HuH-7.5 (cell line): ENCODE measurements at places on chromosomes 13 and 19.

- DNase-seq = no peak
Observed at GRCh38 chr13:28531077-28531844, 36.3 kb upstream of the FLT1 start.

DNA sequence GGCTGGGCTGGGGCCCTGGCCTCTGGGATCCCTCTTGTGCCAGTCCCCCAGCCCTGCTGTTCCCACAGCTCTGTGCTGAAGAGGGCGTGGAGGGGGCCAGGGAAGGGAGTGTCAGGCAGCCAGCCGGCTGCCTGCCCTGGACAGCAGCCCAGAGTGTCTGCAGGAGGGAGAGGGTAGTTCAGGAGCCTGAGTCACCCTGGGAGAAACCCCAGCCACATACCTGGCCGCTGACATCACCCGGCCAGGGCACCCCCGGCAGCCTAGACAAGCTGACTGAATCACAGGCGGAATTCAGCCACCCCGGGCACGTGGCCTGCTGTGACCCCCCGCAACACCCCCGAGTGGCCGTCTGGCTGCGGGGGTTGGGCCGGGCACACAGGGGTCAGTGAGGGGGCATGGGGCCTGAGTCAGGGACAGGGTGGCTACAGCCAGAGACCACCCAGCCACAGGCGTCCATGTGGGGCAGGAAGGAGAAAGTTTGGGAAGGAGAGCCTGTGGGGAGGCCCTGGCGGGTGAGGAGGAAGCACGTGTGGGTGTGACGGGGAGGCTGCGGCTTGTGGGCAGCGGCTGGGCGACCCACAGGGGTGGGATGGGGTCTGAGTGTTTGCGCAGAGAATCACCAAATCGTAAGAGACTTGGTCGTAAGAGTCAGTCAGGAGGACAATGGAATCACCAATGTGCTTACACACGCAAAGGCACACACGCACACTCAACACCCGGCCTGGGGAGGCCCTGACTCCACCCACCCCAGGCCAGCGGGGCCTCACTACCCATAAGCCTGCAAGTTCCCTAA is 11.9 kb upstream of the FOSB start:
- peak; percentile 92 for DNase-seq

DNA sequence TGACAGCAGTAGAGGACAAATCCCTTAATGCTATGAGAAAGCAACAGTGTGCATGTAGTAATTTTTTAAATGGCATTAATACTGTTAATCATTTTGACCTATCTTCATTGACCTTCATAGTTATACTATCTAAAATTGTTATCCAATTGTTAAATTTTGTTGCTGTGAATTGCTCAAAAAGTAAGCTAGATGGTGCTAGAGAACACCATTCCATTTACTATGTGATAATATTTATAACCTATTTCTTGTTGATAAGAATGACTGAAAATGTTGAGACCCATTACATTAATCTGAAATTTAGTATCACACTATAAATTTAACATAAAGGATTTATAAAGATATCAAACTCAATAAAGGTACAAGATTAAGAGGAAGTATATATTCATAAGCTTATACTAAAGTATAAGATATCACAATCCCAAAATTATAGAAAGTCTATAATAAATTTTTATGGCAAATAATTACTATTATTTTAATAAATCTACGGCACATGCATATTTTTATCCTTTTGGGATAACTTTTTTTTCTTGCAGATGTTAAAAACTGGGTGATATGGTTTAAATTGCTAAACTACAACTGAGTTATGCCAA is 1573.3 kb downstream of the PCDH9 start:
- DNase-seq = no peak

DNA sequence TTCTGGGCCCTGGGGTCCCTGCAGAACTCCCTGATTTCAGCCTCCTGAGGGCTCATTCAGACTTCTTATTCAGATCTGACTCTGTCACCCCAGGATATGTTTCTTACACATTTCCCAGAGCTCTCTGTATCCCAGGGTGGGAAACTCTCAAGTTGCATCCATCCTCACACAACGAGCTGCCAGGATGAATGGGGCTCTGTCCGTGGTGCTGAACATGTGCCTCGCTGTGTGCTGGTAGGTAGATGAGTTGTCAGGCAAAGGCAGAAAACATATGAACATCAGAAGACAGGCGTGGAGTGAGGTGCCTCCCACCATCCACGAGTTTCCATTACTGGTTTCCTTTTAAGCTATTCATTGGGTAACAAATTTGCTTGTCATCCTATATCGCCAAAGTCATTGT is 11.4 kb upstream of the IGFL1 start:
- peak; percentile 44 for DNase-seq

- DNase-seq = no peak
Observed at GRCh38 chr19:2511991-2512390, 36.1 kb downstream of the GADD45B start.

GRCh38 chr13:61258185-61258584 is 157.5 kb downstream of the PCDH20 start:
- no peak for DNase-seq

- DNase-seq = no peak
Observed at GRCh38 chr19:18253716-18254115, 20.5 kb downstream of the IQCN start.

GRCh38 chr13:91151921-91152320 is 195.6 kb upstream of the MIR17HG start:
- DNase-seq = no peak

DNA sequence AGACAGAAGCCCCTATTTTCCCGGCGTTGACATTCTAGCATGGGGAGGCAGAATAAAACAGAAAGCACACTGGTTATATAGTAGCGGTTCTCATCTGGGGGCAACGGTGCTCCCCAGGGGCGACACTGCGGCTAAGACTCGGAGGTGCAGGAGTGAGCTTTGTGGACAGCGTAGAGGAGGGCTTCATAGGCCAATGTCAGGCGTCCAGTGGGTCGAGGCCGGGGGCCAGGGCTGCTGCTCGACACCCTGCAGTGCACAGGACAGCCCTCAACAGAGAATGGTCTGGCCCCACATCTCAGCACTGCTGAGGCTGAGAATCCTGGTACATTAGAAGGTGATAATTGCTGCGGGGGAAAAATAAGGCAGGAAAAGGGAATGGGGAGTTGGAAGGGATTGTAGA is 1.5 kb downstream of the ZNF628 start:
- no peak for DNase-seq

GRCh38 chr13:88217372-88217771 is 546.2 kb downstream of the SLITRK5 start:
- no peak for DNase-seq

- DNase-seq = no peak
Observed at GRCh38 chr13:54511366-54511765, 1482.8 kb downstream of the OLFM4 start.

DNA sequence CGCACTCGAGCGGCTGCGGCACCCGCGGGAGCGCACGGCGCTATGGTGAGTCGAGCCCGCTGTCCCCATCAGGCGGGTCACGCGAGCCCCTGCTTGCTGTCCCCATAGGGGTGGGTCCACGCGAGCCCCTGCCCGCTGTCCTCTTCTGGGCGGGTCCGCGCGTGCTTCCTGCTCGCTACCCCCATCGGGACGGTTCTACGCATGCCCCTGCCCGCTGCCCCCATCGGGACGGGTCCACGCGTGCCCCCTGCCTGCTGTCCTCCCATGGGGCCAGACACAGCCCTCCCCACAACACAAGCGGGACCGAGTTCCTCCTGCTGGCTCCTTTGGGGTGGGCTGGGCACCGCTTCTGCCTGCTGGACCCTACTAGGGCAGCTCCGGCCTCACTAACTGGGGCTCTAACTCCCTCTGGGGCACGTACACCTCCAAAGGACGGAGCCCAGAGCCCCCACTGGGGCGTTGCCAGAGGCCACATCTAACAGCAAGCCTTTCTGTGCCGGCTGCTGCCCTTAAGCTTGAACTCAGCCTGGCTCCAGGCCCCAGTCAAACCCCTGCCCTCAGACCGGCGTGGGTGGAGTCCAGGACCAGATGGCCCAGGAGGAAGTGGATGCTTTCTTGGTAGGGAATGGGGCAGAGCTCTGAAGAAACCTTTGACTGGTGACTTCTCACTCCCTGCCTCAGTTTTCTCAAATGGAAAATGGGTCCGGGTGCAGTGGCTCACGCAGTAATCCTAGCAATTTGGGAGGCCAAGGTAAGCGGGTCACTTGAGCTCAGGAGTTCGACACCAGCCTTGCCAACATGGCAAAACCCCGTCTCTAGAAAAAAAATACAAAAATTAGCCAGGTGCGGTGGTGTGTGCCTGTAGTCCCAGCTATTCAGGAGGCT is 722 bp downstream of the COLGALT1 start:
- peak; percentile 52 for DNase-seq

GRCh38 chr13:99355267-99356011 is 48.2 kb upstream of the GPR183 start:
- no peak for DNase-seq

- DNase-seq = no peak
Observed at GRCh38 chr13:98962901-98963590, 14.8 kb downstream of the DOCK9 start.

GRCh38 chr19:30444253-30444671 is 72.1 kb downstream of the ZNF536 start:
- DNase-seq = no peak

- DNase-seq = no peak
Observed at GRCh38 chr13:91295712-91296410, 51.6 kb upstream of the MIR17HG start.

DNA sequence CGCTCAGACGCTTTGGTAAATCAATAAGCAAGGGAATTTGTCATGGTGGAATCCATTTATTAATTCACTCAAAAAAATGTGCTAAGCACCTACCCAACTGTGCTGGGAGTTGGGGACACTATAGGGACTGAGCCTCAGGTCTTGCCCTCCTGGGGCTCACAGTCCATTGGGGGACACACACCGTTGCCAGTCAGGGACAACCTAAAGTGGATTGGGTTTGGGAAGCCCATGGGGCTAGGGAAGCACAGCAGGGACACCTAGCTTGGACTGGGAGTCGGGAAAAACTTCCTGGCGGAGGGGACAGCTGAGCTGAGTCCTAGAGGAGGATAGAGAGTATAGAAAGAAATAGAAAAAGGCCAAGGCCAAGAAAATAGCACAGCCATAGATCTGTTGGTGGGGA is 8.5 kb downstream of the FOSB start:
- DNase-seq = no peak

DNA sequence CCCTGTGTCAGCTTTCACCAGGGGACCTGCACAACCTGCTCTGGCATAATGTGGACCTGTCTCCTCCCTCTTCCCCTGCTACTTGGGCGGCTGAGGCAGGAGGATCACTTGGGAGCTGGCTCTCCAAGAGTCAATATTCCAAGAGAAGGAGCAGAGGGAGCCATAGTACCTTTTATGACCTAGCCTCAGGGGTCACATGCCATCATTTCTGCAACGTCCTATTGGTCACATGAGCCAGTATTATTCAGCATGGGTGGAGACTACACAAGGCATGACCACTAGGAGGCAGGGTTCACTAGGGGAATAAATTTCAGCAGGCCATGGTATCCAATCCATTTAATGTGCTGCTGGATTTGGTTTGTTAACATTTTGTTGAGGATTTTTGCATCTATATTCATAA is 12.0 kb upstream of the SHFL start:
- DNase-seq = peak; percentile 60

DNA sequence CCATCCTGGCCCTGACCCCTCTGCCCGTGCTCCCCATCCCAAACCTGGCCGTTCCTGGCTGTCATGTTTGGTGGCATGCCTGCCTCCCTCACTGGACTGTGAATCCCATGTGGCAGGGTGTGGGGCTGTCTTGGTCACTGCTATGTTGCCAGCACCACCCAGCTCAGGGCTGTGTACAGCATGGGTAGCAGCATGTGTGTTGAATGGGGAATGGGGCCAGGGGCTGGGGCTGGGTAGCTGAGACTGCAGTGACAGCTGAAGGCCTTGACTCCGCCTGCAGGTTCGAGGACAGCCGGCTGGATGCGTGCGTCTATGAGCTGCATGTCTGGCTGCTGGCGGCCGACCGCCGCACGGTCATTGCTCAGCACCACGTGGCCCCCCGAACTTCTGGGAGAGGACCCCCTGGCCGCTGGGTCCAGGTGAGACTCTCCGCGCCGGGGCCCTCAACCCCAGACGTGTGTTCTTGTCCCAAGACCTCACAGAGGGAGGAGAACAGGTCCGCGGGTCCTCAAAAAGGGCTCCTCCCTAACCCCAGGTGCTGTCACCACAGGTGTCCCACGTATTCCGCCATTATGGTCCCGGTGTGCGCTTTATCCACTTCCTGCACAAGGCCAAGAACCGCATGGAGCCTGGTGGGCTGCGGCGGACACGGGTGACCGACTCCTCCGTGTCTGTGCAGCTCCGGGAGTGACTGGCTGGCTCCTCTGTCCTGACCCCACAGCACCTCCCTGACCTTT is 3.5 kb downstream of the NCCRP1 start:
- no peak for DNase-seq

- no peak for DNase-seq
Observed at GRCh38 chr13:100297413-100297812, 208.5 kb downstream of the PCCA start.

GRCh38 chr13:41837629-41838028 is 123.3 kb downstream of the VWA8 start:
- no peak for DNase-seq

GRCh38 chr13:99395436-99395835 is 88.2 kb upstream of the GPR183 start:
- DNase-seq = no peak

DNA sequence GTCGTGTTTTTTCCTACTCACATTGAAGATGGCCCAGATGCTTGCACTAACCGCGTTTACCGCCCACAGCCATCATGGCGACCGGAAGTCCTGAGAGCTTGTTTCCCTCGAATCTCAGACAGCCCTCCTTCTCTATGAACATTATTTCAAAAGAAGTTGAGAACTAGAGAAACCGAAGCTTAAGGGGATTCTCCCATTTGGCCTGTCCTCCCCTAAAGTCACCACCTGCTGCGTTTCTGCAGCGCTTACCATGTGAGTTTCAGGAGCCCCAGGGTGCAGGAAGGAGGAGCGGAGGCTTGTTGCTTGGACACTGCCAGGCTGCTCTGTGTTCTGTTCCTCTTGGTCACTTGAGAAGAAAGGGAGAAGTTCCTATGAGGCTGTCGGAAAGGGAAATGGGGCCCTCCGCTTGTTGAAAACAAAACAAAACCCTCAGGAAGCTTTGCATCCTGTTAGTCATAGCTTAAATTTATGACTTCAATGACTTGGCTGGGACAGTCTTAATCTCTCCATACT is 6.2 kb downstream of the CARD8 start:
- DNase-seq = no peak

DNA sequence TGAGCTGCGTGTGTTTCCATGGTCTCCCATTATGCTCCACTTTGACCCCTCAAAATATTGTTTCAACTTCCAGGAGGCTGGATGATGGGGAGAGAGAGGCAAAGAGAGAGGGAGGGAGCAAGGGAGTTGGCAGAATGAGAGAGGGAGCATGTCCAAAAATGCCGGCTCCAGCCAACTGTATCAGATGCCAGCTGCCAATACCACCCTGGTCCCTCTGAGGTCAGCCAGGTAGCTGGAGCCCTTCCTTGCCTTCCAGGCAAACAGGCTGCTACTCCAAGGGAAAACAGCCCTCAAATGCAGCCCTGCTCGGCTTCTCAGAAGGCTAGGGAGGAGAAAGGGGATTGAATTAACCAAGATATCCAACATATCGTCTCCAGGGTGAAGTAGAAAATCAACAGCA is 440.0 kb downstream of the TSHZ3 start:
- no peak for DNase-seq

GRCh38 chr13:79711631-79712030 is 230.7 kb downstream of the NDFIP2 start:
- DNase-seq = no peak
